ENCODE measurements at places on chromosomes 3 and 15. TPM values are rescaled to one million over a fixed set of nuclear protein-coding genes. Genes with fewer than 3 reads are reported as not detected.

DNA sequence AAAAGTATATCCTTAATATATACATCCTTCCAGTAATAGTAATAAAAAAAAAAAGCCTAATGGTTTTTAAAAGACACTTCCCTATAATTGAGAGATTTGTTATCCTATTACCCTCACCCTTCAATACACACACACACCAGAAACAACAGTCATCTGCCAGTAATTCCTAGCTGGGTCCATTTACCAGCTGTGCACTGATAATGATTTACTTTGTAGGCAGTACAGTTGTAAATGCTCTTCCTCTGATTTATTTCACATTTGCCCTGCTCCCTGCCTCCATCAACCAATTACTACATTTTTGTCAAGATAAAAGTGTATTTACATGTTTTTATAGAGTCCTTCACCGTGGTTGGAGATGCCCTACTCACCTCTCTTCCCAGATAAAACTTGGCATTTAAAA is 12.4 kb downstream of the TPM1 start:
- no peak for DNase-seq

DNA sequence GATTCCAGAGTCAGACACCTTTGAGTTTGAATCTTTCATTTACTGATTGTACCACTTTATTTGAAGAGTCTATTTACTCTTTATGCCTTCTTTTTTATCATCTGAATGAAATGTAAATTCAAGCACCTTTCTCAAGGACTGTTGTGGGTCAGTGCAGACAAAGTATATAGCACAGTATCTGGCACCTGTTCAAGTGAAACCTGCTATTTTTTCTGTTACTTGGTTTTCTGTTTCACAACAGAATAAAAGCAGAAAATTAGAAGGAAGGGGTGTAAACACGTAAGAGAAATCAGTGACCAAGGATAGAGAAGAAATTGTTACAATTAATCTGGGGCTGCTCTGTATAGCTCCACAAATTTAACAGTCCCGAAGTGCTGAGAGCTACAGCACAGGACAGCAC is 357.4 kb downstream of the RSL24D1 start:
- DNase-seq: no peak

The AADAC gene
- 2.7 TPM for total RNA-seq

GRCh38 chr15:41891226-41891625 is 2.6 kb downstream of the SPTBN5 start:
- no peak for DNase-seq

GRCh38 chr3:97889814-97890213 is 68.0 kb downstream of the CRYBG3 start:
- no peak for DNase-seq

The DUOXA2 gene
- not detected for total RNA-seq

The PLCB2 gene
- total RNA-seq: 8.4 TPM

GRCh38 chr15:92944946-92945521 is 44.9 kb downstream of the CHD2 start:
- no peak for DNase-seq

- DNase-seq: peak; percentile 16
These were observed 207.6 kb upstream of the MDFIC2 start for GRCh38 chr3:70519913-70520659.

DNA sequence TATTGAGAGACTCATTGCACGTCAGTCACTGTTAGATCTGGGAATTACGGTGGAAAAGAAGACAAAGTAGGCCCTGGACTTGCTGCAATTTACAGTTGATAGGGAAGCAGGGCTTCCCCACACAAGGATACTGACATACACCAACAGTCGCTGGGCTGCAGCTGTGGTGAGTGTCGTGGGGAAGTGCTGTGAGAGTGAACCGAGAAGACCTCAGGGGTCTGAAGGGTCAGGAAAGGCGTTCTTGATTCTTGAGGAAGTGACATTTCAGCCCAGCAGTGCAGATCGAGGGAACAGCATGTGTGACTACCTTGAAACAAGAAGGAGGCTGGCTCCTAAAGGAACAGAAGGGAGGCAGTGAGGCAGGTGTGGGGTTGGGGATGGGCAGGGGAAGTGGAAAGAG is 22.5 kb downstream of the MYZAP start:
- no peak for DNase-seq

The TM4SF18 gene
- total RNA-seq: 13.2 TPM

DNA sequence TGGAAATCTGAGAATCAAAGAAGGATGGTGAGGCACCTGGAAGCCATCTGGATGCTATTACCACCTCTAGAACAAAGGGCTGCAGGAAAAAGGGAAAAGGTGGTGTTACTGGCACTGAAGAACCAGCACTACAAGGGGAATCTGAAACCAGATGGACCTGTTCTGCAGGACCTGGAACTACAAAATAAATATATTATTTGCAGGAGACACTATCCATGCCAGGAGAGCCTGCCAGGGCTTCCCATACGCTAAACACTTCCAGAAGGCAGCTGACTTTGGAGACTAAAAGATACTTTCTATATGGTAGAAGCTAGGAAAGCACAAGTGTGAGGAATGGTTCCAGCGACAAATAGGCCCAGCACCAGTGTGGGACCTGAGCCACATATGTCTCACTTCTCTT is 83.4 kb upstream of the POU1F1 start:
- no peak for DNase-seq

GRCh38 chr3:44890258-44890657 is 15.8 kb downstream of the TGM4 start:
- DNase-seq: no peak

DNA sequence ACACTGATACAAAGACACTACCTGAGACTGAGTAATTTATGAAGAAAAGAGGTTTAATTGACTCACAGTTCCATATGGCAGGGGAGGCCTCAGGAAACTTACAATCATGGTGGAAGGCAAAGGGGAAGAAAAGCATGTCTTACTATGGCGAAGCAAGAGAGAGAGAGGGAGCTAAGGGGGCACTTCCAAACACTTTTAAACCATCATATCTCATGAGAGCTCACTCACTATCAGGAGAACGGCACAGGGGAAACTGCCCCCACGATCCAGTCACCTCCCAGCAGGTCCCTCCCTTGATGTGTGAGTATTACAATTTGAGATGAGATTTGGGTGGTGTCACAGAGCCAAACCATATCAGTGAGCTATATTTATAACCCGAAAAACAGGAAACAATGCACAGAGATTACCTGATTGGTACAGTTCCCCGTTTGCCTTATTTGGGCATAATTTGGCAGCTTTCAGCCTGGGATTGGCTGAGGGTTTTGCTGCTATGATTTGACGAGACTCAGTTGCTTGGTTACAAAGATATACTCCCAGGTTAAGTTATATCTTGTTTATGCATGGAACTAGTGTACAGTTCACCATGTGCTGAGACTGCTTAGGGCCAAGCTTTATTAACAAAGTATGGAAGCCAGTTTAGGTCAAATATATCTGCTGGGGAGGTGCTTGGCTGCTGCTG is 184.2 kb downstream of the NR2F2 start:
- no peak for DNase-seq

The FAM3D gene
- not detected for total RNA-seq

The CCNB2 gene
- 0.94 TPM for total RNA-seq

The SLC38A3 gene
- 7.7 TPM for total RNA-seq

All from left cardiac atrium (tissue), 4 donors.